ENCODE measurements at places on chromosomes 1 and 21.
A peak's percentile ranks its signal among the peaks of the same experiment; 100 is the strongest.

DNA sequence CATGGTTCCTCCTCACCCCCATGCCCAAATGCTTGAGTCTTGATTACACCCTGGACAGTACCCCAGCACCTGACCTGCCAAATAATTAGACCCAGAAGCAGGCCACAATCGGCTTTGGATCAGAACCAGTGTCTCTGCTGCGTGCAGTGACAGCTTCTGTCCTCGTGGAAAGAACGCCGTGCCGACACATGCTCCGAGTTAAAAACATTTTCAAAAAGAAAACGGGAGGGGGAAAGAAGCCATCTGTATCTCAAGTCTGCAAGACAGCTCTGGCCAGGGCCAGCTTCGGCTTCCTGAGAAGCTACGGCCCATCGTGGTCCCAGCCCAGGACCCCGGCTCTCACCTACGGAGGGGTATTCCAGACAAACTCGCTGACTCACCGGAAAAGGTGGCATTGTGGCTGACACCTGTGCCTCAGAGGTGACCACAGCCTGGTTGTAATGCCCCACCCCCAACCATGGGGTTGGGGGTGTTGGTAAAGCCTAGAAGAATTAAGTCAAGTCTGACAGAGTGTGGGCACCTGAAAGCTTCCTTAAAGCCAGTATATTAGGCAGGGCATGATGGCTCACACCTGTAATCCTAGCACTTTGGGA is 25.8 kb downstream of the SSBP3 start:
- no peak for DNase-seq

GRCh38 chr1:156668801-156669637 is 8.2 kb downstream of the NES start:
- no peak for DNase-seq

- DNase-seq, result no peak
Observed at GRCh38 chr1:225697428-225697827, 44.5 kb upstream of the ENAH start.

DNA sequence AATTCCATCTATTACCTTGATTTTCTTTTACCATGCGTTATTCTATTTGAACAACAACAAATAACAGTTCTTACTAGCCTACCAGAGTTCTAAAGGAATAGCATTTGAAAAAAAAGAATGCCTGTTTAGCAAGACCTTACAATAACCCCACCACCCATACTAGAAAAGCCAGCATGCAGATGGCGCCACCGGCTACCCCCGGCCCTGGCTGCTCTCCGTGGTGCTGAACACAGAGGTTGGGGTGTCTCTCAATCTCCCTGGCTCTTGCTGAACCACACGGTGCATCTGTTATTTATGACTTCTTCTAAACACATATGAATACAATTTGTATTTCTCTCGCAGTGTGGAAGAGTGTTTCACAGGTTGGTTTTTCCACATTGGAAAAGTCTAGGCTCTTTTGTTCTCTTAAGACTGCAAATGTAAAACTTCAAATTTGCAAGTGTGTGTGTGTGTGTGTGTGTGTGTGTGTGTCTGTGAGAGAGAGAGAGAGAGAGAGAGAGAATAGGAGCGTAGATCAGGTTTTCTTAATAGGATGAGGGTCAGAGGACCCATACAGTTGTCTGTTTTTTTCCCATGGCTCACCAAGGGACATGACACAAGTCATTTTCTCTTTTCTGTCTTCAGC is 13.6 kb downstream of the GRIK3 start:
- DNase-seq, result peak; percentile 64

DNA sequence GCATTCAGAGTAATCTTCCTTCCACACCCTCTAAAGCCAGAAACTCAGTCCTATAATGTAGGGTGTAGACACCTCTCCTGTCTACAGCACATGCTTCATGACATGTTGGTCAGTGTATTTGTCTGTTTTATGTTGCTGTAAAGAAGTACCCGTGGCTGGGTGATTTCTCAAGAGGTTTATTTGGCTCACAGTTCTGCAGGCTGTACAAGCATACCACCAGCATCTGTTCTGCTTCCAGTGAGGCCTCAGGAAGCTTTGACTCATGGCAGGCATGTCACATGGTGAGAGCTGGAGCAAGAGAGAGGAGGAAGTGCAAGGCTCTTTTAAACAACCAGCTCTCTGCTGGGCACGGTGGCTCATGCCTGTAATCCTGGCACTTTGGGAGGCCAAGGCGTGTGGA is 12.1 kb downstream of the PLOD1 start:
- no peak for DNase-seq

- DNase-seq, result no peak
Observed at GRCh38 chr21:28769683-28770082, 223.0 kb downstream of the LTN1 start.

DNA sequence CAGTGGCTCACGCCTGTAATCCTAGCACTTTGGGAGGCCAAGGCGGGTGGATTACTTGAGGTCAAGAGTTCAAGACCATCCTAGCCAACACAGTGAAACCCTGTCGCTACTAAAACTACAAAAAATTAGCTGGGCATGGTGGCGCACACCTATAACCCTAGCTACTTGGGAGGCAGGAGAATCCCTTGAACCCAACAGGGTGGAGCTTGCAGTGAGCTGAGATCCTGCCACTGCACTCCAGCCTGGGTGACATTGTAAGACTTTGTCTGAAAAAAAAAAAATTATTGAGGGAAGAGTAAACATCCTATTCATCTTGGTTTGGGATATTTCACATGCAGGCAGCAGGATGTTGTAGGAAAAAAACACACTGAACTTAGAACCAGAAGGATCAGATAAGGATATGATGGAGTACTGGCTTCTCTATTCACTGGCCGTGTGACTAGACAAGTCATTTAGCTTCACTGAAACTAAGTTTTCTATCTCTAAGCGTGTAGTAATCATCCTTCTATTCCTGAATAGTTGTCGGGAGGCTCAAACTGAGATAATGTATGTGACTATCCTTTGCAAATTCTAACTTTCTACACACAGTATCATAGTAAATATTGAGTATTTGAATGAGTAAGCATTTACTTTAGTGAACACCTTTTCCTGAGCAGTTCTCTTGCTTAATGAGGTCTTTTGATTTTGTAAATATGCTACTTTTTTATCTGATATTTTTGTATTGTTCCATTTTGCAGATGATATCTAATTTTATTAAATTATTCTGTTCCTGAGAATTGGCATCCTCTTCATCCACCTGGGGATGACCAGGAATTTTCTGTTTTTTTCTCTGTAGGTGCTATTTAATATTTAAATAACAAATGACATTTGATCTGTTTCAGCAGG is 18.2 kb downstream of the CAP1 start:
- no peak for DNase-seq

- no peak for DNase-seq
Observed at GRCh38 chr21:45980271-45980670, 1.3 kb upstream of the COL6A1 start.

DNA sequence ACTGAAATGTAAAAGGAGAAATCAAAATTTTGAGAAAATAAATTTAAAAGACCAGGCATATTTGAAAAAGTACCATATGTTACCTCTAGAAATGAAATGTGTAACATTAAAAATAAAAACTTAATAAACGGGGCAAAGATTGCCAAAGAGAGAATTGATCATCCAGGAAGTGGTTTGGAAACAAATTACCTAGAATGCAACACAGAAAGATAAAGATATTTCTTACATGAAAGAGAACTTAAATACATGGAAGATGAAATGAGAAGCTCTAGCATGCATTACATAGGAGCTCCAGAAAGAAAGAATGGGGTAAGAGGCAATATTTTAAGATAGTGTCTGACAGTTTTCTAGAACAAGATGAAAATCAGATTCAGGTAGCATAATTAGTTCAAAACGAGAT is 235.9 kb upstream of the IRF2BP2 start:
- no peak for DNase-seq

DNA sequence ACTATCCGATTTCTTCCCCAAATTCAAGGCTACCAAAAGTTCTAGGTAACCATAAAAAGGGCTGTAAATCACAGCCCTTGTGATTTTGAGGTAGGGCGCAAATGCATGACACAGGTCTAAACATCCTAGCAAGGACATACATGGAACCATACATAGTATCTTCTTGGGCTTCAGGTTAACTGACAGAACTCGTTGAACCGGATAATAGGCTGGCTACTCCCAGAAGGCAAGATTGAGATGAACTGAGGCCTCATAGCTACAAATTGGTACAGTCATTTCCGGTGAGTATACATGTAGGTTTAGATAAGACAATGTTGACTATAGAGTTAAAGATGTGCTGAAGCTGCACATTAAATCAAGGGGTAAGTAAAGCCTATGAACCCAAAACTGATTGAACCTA is 27.3 kb upstream of the TP53BP2 start:
- no peak for DNase-seq

DNA sequence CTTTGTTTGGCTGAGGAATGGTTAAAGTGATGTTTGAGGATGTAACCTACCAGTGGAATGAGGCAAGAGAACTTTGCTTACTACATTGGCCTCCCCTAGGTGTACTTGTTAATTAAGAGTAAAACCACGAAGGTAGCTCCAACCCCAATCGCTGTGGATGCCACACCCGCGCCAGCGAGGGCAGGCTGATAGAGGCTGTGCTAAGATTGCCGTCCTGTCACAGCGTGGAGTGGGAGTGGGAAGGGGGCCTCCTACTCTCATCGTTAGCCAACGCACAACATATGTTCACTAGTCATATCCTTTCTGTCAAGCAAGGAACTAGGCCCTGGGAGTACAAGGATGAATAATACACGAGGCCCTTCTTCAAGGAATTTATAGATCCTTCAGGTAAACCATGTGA is 99.6 kb downstream of the RUNX1 start:
- DNase-seq, result no peak

GRCh38 chr1:209010475-209011230 is 572.9 kb upstream of the CAMK1G start:
- DNase-seq, result no peak

DNA sequence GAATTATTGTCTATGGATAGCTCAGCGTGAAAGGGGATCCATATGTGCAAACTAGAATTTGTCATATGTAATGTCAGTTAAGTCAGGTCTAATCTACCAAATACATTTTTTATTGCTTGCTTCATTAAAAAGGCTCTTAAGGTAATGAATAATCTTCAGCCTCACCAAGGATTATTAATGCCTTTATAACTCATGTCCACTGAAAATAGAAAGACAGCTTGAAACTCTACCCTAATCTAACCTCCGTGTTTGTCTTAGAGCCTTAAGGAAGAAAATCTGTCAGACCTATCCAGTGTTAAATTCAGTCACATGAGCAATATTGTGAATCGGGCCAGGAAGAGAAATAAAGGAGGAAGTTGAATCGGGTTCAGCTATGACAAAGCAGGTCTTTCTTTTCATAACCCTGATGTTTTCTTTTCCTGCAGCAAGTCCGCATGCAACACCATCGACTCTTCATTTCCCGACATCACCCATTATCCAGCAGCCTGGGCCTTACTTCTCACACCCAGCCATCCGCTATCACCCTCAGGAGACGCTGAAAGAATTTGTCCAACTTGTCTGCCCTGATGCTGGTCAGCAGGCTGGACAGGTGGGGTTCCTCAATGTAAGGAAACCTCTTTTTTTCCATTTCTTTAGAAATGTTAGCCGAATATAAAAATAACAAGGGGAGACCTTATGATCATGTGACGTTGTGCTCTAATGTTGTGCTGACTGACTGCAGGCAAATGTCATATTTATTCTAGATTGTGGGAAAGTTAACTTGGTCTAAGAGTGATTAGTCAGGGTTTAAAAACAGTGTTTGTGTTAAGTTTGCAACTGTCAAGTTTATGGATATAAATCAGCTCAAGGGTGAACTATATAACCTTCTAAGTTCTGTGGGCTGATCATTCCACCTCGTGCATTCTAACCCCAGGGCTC is 321.0 kb downstream of the TM2D1 start:
- no peak for DNase-seq

DNA sequence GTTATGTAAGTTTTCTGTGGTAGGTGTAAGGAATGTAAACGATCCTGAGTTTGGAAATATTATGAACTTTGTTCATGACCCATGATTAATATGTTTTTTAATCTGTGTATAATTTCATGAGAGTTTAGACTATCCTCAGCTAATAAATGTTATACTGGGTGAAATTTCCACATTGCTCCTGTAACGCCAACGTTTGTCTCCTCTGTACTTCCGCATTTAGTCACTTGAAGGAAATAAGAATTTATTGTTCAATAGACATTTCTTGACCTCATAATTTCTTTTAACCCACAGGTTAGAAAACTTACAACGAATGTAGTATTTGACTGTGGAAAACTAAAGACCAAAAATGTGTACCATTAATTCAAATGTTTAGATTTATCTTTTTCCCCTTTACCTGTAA is 876 bp downstream of the KCNJ15 start:
- DNase-seq, result no peak

GRCh38 chr1:26705788-26706311 is 10.0 kb downstream of the ARID1A start:
- DNase-seq, result no peak

- DNase-seq, result no peak
Observed at GRCh38 chr1:2393471-2393877, 1.8 kb downstream of the RER1 start.

DNA sequence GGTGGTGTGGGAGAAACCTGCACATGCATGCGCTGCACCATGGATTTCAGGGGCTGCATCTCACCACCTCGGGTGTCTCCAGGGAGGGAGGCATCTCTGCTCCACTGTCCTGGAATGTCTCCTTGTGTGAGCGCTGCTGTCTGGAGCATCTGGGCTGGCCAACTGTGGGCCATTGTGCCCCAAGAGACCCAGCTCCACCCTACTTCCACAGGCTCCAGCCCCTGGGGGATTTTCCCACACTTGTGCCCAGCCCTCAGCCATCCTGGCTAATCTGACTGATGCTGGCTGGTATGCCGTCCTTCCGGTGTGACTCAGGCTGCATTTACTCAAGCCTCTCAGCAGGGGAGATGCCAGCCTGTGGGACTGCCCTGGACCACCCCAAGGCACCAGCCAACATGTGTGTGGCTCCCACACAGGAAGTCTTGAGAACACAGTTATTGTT is 62.0 kb downstream of the TRIM11 start:
- DNase-seq, result peak; percentile 35

Measured in mesenteric fat pad (tissue), 1 donor.